Stimulated activated CD4-positive, alpha-beta T cell treated with anti-CD3 and anti-CD28 coated beads, Interleukin-1b, Interleukin-23, amount 100 ng/mL, for 1 hour (primary cell): ENCODE measurements at places on chromosomes 6 and 20.

DNA sequence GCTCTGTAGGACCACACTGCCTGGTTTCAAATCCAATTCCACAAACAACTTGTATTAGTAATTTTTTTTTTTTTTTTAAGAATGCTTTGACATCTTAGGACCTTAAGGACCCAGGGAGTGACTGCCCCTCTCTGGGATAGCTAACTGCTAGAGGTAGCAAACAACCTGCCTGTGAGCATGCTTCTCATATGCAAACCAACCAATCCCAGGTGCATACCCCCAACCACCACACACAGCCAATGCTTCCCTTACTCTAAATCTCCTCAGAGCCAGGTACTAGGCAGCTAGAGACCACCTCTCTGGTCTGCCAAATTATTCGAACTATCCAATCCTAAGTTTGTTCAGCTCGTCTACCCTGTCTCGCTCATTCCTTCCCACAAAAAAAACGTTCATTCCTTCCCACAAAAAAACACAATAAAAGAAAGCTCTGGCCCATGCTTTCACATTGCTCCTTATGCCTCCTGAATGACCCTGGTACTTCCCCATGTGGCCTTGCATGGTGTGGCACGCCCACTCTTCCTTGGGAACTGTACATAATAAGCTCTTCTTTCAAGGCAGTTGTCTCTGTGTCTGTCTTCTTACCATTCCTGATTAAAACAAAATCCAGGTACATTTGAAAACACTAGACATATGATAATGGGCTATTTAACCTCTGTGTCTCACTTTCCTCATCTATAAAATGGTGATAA, 6.4 kb downstream of the SERAC1 start:
- DNase-seq: no peak

- DNase-seq: no peak
Observed at GRCh38 chr6:14046476-14047068, 71.0 kb upstream of the CD83 start.

- no peak for DNase-seq
Observed at GRCh38 chr6:24980507-24981385, 45.0 kb upstream of the RIPOR2 start.

GRCh38 chr6:90537723-90538258, 49.1 kb downstream of the MAP3K7 start:
- no peak for DNase-seq

- no peak for DNase-seq
Observed at GRCh38 chr6:69732640-69733039, 64.2 kb downstream of the LMBRD1 start.

DNA sequence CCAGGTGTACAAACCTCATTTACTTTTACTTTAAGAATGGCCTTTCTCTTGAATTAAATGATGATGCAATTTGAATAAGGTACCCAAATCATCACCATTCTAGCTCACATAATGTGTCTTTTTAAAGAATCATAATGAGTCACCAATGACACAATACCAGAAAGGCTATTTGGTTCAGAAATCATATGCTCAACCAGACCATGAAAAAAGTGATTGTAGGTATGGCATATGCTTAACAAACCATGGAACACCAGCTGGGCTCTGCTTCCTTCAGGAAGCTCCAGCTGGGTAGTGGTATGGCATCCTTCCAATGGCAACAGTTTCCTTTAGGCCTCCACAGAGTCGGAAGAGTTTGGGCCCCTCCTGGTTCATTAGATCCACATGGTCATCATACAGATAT, 128.2 kb downstream of the FRK start:
- DNase-seq: no peak

GRCh38 chr6:53664623-53665022, 933 bp downstream of the KLHL31 start:
- DNase-seq: no peak
